Activated T-helper 1 cell treated with anti-CD3 and anti-CD28 coated beads, Interleukin-2, amount 50 U/mL, for 16 hours (primary cell): ENCODE measurements at places on chromosomes 1 and 21.

DNA sequence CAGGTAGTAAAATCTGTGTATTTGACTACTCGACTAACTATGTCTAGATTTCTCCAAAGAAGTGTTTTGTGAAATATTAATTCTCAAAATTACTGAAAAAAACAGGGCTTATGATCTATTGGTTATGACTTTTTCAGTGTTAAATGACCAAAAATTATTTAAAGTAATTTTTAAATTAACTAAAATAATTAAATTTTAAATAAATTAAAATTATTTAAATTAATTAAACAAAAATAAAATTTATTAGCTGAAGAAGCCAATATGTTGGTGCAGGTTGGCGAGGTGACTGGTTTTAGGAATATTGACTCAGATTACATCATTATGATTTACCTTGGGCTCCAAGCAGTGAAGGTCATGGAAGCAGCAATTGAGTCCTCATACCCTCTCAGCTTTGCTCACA, 483.2 kb downstream of the PTPRC start:
- DNase-seq = no peak

DNA sequence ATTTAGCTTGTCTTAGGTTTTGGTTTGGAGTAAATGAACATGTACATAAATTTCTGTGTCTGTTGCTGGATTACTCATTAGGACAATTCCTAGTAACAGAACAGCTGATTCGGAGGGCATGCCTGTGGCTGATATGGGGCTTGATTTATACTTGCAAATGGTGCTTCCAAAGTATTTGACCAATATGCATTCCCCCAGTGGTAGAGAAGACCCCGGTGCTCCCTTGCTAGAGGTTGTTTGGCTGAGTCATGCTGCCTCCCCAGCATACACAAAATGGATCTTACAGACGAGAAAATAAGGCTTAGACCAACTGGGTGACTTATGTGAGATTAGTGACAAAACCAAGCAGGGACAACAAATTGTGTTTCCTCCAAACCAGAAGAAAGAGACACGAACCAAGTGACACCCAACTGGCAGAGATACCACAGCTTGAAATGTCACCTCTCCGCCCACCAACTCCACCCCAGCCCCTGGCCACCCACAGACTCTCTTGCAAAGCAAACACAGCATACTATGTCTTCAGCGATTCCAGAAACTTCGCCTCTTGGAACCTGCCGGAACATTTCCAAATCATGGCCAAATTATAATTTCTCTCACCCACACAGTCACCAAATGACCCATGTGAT, 75.9 kb upstream of the ETS2 start:
- no peak for DNase-seq

DNA sequence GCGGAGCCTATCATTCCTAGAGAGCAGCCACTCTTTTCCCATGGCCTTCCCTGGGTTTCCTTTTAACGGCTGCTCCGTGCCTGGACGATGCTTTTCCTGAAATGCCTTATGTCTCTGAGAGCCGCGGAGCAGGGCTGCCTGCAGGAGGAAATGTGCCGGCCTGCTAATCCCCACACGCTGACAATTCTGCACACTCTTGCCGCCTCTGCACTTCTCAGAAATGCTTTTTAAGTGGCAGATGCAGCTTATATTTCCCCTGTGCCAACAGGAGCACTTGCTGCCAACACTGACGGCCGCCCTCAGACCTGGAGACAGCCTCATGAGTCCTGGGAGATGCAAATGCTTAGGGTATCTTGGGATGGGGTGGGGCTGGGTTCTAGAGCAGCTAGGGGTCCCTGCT, 253.2 kb downstream of the GRIK3 start:
- DNase-seq = no peak

GRCh38 chr1:23810818-23811540, 10.4 kb upstream of the GALE start:
- no peak for DNase-seq

- peak; percentile 30 for DNase-seq
These were observed 407 bp downstream of the CAMSAP2 start for GRCh38 chr1:200738949-200739651.

DNA sequence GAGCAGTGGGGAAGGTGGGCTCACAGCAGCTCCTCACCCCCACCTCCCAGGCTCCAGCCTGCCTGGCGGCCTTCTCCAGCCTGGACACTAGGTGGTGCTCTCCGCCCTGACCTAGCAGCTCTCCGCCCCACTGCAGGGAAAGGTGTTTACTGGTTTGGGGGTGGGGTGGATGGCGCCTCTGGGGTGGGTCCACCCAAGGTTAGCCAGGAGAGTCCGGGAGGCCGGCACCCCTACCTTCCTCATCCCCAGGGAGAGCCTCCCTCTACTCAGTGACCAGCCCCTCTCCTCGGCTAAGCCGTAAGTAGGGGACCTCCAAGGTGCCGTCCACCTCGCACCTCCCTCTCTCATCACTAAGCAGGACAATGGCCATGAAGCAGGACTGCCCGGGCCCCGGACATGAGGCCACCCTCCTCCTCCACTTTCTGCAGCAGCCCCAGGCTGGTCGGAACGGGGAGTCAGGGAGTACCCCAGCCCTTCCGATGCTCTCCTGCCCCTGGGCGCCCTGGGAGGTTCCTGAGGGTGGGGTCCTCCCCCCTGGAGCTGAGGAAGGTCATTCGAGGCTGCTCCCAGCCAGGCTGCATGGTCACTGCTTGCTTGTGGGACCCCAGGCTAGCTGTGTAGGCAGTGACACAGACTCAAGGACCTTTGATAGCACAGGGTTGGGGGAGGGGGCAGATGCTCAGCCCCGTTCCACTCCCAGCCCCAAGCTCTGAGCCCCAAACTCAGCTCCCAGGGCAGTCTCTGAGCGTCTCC, 101.4 kb upstream of the VAMP3 start:
- peak; percentile 35 for DNase-seq

DNA sequence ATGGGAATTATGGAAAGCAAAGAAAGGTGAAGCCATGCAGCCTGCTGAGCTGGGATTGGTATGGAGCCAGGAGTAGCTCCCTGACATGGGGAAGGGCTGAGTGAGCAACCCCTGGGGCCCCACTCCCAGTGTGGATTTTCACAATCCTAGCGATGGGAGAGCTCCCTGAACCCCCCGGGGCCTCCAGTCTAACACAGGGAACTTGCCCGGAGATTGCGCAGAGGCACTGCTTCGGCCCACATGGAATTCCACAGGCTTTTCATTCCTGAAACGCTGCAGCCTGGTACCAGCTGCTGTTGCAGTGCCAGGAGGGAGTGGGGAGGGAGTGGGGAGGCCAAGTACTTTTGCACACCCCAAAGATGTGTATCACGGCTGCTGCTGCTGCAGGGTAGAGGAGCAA, 110.4 kb upstream of the C21orf91 start:
- DNase-seq = no peak

DNA sequence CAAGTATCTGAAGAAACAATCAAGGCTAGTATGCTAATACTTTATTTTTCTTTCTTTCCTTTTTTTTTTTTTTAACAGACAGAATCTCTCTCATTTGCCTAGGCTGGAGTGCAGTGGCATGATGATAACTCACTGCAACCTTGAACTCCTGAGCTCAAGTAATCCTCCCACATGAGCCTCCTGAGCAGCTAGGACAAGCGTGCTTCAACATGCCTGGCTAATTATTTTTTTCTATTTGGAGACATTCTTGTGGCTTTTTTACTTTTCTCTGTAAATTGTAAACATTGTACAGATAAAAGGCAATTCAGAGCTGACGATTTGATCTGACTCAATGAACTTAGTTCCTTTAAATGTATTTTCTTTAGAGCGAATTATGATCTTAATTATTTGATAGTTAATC, 41.4 kb downstream of the CCDC18 start:
- no peak for DNase-seq

DNA sequence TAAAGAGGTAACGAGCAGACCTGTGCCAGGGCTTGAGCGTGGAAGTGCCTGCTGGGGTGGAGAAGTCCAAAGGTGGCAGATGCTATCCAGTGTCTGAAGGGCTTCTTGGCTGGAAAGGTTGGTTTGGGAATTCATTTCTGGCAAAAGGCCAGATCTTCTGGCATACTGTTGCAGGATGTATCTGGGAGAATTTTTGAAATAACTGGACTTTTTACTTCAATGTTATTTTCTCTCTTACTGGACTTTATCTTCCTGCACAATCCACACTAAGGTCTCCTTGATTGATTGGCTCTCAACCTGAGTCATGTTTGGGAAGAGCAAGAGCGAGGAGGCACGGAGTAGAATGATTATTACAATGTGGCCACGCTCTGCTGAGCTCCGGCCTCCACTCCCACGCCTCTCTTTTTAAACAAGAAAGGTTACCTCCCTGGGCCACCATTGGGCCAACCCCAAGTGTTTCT, 278.4 kb downstream of the TM2D1 start:
- no peak for DNase-seq

GRCh38 chr1:206116191-206116872, 856 bp downstream of the AVPR1B start:
- DNase-seq = no peak

- DNase-seq = no peak
These were observed 592.3 kb upstream of the ADGRL2 start for GRCh38 chr1:81208441-81208840.

DNA sequence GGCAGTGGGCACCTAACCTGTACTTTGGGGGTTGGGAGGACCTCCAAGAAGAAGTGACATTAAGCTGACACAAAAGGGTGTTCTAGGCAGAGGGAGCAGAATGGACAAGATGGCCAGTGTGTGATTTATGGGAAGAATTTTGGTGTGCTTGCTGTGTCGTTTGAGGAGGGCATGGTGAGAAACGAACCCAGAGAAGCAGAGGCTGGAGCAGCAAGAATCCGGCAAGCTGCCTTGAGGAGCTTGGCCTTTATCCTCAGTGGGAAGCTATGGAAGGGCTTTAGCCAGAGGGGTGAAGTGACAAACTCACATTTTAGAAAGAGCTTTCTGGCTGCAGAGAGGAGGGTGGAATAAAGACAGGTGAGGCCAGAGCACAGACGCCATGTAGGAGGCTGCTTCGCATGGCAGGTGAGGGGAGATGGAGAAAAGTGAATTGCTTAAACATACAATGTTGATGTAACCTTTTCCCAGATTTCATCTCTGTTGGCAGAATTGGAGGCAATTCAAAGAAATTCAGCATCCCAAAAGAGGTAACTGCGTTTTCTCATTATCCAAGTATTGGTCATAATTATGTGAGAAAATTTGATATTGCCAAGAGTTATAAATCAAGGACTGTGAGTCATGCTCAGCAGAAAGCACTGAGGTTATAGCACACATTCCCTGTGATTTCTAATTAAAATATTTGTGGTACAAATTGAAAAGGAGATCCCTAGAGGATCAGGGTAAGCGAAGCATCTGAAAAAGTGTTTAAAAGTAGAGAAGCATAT, 26.5 kb downstream of the TRIM45 start:
- DNase-seq = no peak

DNA sequence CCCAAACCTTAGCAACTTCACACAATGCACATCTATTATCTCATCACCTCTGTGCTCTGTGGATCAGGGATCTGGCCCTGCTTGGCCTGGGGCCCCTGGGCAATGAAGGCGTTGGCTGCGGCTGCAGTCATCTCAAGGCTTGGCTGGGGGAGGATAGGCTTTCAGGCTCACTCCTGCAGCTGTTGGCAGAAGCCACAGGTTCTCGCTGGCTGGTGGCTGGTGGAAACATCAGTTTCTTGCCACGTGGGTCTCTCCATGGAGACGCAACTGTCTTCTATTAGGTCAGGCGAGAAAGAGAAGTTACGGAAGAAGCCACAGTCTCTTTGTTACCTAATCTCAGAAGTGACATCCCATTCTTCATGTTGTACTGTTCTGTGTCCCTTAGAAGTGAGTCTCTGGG, 3.6 kb upstream of the NPPA start:
- no peak for DNase-seq

DNA sequence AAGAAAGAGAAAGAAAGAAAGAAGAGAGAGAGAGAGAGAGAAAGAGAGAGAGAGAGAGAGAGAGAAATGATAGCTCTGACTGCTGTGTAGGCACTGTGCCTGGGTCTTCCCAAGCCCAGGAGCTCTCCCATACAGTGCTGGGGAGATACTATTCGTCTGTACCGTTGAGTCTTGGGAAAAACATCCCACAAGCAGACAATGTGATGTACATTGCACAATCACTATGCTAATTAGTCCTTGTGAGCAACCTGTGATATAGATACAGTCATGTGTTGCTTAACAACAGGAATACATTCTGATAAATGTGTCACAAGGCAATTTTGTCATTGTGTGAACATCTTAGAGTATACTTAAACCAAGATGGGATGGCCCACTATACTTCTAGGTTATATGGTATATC, 381.0 kb downstream of the HHAT start:
- DNase-seq = no peak

- peak; percentile 69 for DNase-seq
These were observed 13.6 kb upstream of the FAM110D start for GRCh38 chr1:26145041-26145959.

- DNase-seq = no peak
These were observed 397.8 kb upstream of the VAMP3 start for GRCh38 chr1:7373251-7373650.

- no peak for DNase-seq
These were observed 4.6 kb downstream of the BLACAT1 start for GRCh38 chr1:205451202-205451601.

GRCh38 chr1:211705467-211706091, 30.2 kb upstream of the NEK2 start:
- DNase-seq = no peak

- DNase-seq = no peak
These were observed 4.8 kb downstream of the ETV3 start for GRCh38 chr1:157133426-157133825.

DNA sequence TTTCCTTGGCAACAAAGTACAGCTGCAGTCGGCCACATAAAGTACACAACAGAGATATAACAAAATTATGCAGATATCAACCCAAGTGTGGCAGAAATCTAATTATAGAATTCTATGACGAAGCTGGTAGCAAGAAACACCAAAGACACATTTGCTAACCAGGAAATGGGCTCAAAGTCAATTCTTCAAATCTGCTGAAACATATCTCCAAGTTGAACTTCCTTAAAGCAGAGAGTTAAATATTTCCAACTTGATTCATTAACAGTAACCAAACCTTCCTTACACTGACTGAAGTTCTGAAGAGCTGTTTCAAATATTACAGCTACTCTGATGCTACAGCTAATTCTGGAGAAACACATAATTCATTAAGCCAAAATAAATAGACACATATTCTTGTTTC, 67.6 kb upstream of the SDC3 start:
- DNase-seq = no peak

DNA sequence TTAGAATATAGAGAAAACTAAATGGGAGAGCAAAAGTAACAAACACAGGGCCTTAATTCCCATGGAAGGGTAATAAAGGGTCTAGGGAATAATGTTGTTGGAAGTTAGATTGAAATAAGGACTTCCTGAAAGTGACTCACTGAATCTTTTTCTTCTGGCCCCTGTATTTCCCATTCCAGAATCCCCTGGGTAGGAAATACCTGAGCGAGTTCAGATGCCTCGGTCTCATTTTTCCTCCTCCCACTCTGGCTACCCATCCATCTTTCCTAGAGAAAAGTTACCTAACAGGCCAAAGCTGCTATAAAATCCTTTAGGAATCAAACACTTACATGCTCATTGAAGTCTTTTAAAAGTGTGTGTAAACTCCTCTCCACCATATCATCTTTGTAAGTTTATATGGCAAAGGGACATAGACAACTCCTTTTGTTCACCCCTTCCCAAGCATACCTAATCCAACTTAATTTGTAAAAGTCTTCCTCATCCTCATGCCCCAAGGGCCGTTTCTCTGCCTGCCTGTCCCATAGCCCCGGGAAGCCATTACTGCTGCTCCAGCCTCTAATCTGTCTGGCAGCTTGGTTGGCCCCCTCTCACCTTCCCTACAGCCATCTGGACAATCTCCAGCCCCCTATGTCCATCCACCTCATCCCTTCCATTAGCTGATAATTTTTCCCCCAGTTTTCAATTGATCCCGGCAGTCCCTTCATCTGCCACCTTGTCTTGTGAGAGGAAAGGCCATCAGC, 3.3 kb upstream of the MEF2D start:
- DNase-seq = no peak
